CD4-positive, alpha-beta T cell treated with Interleukin-4 for 4 hours (primary cell): ENCODE measurements at places on chromosomes 4 and X.

- no peak for DNase-seq
Observed at GRCh38 chr4:95551653-95552052, 2.9 kb upstream of the UNC5C start.

DNA sequence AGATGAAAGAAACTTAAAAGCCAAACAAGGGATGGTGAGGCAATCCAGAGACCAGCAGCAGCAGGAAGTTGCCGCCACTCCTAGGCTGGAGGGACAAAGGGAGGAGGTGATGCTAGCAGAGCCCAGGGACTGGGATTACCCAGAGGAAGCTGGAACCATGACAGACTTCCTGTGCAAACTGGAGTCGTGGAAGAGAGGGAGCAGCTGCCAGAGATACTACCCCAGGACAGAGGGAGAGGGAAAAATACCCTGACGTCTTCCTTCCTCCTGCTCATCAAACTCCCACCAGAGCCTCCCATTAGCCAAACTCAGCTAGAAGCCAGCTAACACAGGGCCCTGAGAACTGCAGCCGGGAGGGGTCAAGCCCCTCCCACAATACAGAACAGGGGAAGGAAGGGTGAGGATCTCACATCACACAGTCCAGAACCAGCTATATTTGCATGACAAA lies 101.2 kb upstream of the KLF3 start:
- DNase-seq, result no peak

DNA sequence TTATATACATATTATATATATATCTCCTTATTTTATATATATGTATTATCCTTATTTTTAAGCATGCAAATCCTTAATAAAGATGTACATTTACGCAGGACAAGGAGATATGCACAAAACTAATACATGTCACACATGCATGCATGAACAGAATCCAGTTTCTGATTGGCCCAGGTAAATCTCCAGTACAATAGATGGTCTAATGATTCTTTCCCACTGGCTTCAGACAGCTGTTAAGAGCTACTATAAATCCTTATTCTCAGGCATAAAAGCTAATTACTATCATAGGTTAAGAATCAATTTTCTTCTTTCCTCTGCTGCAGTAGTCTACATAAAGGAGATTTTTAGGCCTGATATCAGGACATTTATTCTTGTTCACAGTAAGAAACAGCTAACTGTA lies 689.8 kb downstream of the KCTD8 start:
- DNase-seq, result no peak

GRCh38 chr4:162011089-162011488 lies 152.7 kb downstream of the FSTL5 start:
- no peak for DNase-seq

GRCh38 chr4:1241936-1242505 lies 6.9 kb downstream of the CTBP1 start:
- no peak for DNase-seq

- DNase-seq, result no peak
Observed at GRCh38 chrX:16828124-16828908, 41.8 kb downstream of the RBBP7 start.

DNA sequence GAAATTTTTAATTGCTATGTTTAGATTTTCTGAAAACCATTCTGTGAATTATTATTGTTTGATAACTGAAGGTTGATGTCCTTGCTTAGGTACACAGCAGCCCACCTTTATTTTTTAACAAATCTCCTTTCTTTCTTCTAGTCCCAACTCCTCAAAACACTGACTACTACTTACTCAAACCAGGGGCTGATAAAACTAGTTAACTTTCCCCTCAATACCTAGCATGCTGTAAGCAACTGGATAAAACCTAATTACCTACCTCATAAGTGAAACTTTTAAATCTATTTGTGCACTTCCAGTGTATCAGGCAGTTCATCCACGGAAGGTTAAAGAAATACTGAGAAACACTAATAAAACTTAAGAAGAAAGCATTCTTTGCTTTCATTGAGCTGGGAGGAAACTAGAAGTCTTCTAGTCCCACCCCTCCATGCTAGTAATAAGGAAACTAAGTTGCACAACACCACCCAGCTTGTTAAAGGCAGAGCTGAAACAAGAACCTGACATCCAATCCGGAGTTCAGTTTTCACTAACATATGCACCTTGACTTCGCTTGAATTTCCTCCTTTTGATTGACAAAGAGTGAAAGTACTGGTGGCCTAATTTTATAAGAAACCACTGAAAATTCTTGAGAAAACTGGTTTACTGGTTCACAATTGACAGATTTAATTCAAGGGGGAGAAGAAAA lies 180.2 kb upstream of the TET2 start:
- DNase-seq, result peak; percentile 51

- DNase-seq, result peak; percentile 8
Observed at GRCh38 chr4:164012396-164013027, 518.0 kb downstream of the TMA16 start.

DNA sequence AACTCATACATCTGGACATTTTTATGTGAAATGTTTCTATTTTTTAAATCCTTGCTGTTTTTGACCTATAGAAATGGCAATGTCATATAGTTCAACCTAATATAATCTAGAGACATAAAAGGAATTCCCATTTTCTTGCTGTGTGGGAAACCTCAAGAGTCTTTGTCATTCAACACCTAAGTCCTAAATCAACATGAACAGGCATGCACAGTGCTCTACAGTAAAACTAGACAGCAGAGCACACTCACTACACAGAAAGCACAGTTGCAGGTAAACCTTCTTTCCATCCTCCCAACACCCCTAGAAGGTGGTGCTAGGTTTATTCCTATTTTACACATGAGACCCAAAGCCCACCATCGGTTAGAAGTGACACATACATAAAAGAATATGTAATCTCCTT lies 79.1 kb upstream of the C1QTNF7 start:
- DNase-seq, result no peak

DNA sequence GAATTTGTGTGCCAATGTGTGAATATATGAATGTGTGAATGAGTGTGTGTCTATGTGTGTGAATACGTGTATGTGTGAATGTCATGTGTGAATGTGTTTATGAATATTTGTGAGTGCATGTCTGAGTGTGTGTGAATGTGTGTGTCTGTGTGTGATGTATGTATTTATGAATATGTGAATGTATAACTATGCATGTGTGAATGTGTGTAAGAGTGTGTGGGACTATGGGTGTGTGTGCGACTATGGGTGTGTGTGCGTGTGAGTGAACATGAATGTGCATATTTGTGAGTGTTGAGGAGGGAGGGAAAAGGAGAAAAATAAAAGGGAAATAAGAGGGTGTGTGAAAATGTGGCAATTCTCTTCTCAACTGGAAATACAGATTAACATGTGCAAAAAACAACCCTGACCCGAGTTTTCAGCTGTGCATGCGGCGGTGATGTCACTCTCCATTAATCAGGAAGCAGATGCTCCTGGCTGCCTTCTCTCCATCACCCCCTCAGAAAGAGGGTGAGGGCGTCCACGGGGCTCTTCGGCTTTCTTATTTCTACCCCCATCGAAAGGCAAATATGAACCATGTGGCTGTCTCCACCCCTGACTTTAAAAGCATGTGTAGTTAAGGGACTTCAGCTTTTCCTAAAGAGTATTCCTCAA lies 219.8 kb downstream of the MAML3 start:
- DNase-seq, result no peak

- no peak for DNase-seq
Observed at GRCh38 chr4:160110891-160111290, 1008.0 kb downstream of the RAPGEF2 start.

DNA sequence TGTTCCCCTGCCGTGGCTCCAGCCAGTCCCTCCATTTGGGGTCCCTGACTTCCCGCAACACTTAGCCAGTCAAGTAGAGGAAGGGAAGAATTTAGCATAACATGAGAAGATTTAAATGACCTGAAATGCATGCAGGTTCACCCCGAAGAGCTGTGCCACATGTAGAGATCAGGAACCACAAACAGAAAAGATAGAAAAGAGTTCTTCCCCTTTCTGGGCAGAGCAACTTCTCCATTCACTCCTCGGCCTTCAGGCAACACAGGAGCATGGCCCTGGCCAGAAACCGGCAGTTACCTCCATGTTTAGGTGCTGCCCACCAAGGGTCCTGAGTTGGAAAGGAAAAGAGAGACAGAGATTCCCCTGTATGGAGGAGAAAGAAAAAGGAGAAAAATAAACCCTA lies 5.2 kb downstream of the NLRP2B start:
- DNase-seq, result no peak

GRCh38 chrX:34197946-34198345 lies 65.8 kb upstream of the FAM47A start:
- DNase-seq, result no peak

GRCh38 chrX:132612821-132613564 lies 124.2 kb upstream of the MBNL3 start:
- peak; percentile 21 for DNase-seq

- no peak for DNase-seq
Observed at GRCh38 chr4:168293386-168293975, 25.1 kb downstream of the DDX60 start.

DNA sequence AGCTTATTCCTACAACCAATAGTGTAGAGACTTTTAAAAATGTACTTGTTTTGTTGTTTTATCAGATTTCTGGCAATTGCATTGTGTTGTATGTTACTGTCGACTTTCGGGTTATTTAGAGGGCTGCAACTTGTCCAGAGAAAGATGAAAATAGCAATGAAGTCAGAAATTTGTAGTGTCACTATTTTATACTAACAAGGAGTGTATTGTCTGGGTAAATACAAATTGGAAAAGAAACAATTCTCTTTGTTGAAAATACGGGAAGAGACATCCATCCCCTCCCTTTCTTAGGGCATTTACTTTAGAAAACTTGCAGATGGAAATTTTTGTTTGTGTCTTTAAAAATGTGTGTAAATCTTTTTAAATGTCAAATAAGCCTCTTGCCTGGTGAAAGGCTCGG lies 792.0 kb downstream of the PCDH18 start:
- no peak for DNase-seq

DNA sequence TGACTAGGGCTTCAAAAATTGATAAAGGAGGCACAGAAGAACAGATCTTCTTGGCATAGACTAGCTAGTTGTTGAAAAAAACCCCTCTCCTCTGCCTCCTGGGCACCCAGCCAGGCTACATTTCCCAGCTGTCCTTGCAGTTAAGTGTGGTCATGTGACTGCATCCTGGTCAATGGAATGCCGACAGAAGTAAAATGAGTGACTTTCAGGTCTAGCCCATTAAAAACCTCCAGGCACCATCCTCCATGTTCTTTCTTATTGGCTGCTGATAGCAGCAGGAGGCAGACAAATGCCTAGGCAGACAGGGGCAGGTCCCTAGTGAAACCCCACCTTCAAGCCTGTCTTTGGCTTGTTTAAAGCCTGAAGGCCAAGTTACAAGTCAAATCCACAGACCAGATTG lies 35.3 kb downstream of the ATXN3L start:
- DNase-seq, result no peak
